ENCODE measurements at places on chromosomes 16 and 17. TPM values are rescaled to one million over a fixed set of nuclear protein-coding genes. Genes with fewer than 3 reads are reported as not detected.

- DNase-seq: no peak
Measured at GRCh38 chr17:6187836-6188235, 117.7 kb downstream of the WSCD1 start.

The GUCY2D gene
- total RNA-seq: 0.03 TPM

- no peak for DNase-seq
Measured at GRCh38 chr16:10078541-10078949, 103.7 kb downstream of the GRIN2A start.

DNA sequence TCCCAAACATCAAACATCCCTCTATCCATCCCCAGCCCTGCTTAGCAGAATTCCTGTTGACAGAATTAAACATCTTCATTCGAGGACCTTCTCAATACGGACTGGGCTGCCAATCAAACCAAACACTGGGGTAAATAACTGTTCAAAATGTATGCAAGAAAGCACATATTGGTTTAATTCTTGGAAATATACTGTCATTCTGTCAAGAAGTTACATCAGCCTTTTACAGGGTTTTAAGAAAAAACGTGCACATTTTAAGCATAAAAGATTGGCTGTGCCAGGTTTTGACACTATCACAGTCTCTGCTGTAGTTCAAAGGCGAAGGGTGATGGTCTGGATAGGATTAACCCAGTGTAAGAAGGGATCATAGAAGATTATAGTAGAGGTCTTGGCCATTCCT, 25.1 kb upstream of the CCNF start:
- no peak for DNase-seq

Data from HT-29 (cell line).